A549 treated with CpdA at 1 μM for 4 hours (cell line): ENCODE measurements at places on chromosomes 4 and X. TPM values are rescaled to one million over a fixed set of nuclear protein-coding genes. Genes with fewer than 3 reads are reported as not detected.

Gene EOLA1
- 20.0 to 23.6 TPM (median 21.7 TPM) in 5 replicates for total RNA-seq

Gene F11
- total RNA-seq, result not detected in 5 replicates

Gene MAGEA9B
- not detected in 5 replicates for total RNA-seq

Gene TCEAL9
- total RNA-seq, result 80.6 to 158 TPM (median 90.0 TPM) in 5 replicates

Gene G3BP2
- total RNA-seq, result 71.8 to 112 TPM (median 81.0 TPM) in 5 replicates

Gene HTRA3
- total RNA-seq, result 14.5 to 20.4 TPM (median 19.1 TPM) in 5 replicates

Gene CYP2U1
- 1.2 to 1.8 TPM (median 1.6 TPM) in 5 replicates for total RNA-seq

Gene STK32B
- total RNA-seq, result 20.5 to 23.6 TPM (median 21.6 TPM) in 5 replicates

Gene PRPS1
- total RNA-seq, result 95.9 to 111 TPM (median 99.8 TPM) in 5 replicates

Gene LAMTOR3
- 25.7 to 35.3 TPM (median 27.0 TPM) in 5 replicates for total RNA-seq

Gene PDCL2
- total RNA-seq, result not detected in 5 replicates

Gene RHOXF1
- total RNA-seq, result not detected in 5 replicates

Gene BTC
- total RNA-seq, result 1.2 to 1.6 TPM (median 1.4 TPM) in 5 replicates

Gene CPE
- total RNA-seq, result 1.7 to 2.6 TPM (median 2.0 TPM) in 5 replicates

Gene ARHGEF6
- 0.09 to 0.16 TPM (median 0.14 TPM) in 5 replicates for total RNA-seq

Gene ARSJ
- total RNA-seq, result 4.7 to 5.9 TPM (median 5.2 TPM) in 5 replicates

Gene MSL3
- total RNA-seq, result 20.9 to 25.5 TPM (median 22.3 TPM) in 5 replicates

Gene PAGE2B
- not detected in 5 replicates for total RNA-seq

Gene EMCN
- not detected in 5 replicates for total RNA-seq

Gene ARR3
- not detected in 5 replicates for total RNA-seq

Gene NUDT6
- total RNA-seq, result 6.0 to 6.7 TPM (median 6.2 TPM) in 5 replicates

Gene DACH2
- not detected in 5 replicates for total RNA-seq

Gene STBD1
- 5.7 to 7.3 TPM (median 6.6 TPM) in 5 replicates for total RNA-seq

Gene MAGEA1
- total RNA-seq, result 0.08 to 0.17 TPM (median 0.14 TPM) in 5 replicates

Gene CPLX1
- total RNA-seq, result 0.57 to 0.93 TPM (median 0.69 TPM) in 5 replicates

Gene USP26
- not detected in 5 replicates for total RNA-seq

Gene RAB9B
- total RNA-seq, result 0.05 TPM in 3 of 5 replicates, not detected in the others

Gene CT55
- not detected in 5 replicates for total RNA-seq

Gene GNRHR
- total RNA-seq, result not detected in 5 replicates

Gene PPBP
- total RNA-seq, result 0.18 TPM in 1 of 5 replicates, not detected in the others

Gene SPANXB1
- 2.7 to 4.0 TPM (median 3.2 TPM) in 5 replicates for total RNA-seq

Gene SUPT20HL2
- not detected in 5 replicates for total RNA-seq

Gene DCAF8L2
- not detected in 5 replicates for total RNA-seq

Gene NAP1L3
- total RNA-seq, result 0.21 to 0.43 TPM (median 0.26 TPM) in 5 replicates

Gene CTAG2
- total RNA-seq, result not detected in 5 replicates

Gene GABRG1
- not detected in 5 replicates for total RNA-seq

Gene ADRA2C
- 5.3 to 11.7 TPM (median 10.4 TPM) in 5 replicates for total RNA-seq

Gene PDZD4
- 2.7 to 3.5 TPM (median 3.0 TPM) in 5 replicates for total RNA-seq

Gene CXCL9
- not detected in 5 replicates for total RNA-seq

Gene NLRP2B
- not detected in 5 replicates for total RNA-seq

Gene NDP
- total RNA-seq, result not detected in 5 replicates

Gene MFAP3L
- total RNA-seq, result 3.4 to 6.2 TPM (median 4.6 TPM) in 5 replicates

Gene SERTM2
- not detected in 5 replicates for total RNA-seq

Gene MAGEA12
- total RNA-seq, result 0.08 to 0.19 TPM (median 0.16 TPM) in 5 replicates

Gene PCDH19
- total RNA-seq, result 0.02 to 0.06 TPM (median 0.05 TPM) in 5 replicates

Gene SAT1
- total RNA-seq, result 348 to 477 TPM (median 412 TPM) in 5 replicates

Gene SMIM9
- total RNA-seq, result not detected in 5 replicates

Gene RAB28
- 8.9 to 10.1 TPM (median 9.2 TPM) in 5 replicates for total RNA-seq
